Left renal cortex interstitium (tissue), 4 donors: ENCODE measurements at places on chromosomes 12 and 14. TPM values are rescaled to one million over a fixed set of nuclear protein-coding genes. Genes with fewer than 3 reads are reported as not detected.

Gene DACT1
- polyA plus RNA-seq, result 25.6 TPM

Gene PTPN6
- polyA plus RNA-seq, result 19.2 TPM

Gene TAS2R30
- polyA plus RNA-seq, result not detected

Gene IFT43
- polyA plus RNA-seq, result 50.3 TPM

Gene PCED1B
- 4.4 TPM for polyA plus RNA-seq
